ENCODE measurements at places on chromosomes 7 and 10.

GRCh38 chr10:82866424-82867020 is 991.5 kb downstream of the NRG3 start:
- no peak for DNase-seq

GRCh38 chr7:75711656-75712514 is 26.9 kb downstream of the HIP1 start:
- DNase-seq: no peak

DNA sequence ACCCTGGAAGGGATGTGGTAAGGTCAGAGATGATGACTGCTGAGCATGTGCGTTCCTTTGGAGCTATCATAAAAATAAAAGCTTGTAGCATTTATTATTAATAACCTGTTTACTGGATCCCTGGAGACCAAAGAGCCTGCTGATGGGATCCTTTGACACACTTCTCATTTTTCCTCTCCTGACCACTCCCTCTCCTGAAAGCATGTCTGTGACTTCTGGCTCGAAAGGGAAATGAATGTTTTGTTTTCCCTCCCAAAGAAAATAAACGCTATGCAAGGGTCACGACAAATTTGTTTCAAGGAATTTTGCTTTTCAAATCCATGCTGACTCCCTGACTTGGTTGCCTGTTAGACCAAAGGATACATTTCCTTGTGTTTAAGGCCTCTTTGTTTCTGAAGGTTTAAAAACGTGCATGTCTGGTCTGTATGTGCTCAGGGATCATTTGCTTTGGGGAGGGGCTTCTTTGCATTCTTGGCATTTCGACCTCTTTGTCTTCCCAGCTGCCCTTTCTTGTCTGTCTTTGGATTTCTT is 185.1 kb upstream of the AGK start:
- DNase-seq: no peak

GRCh38 chr7:105796365-105796764 is 80.0 kb downstream of the ATXN7L1 start:
- DNase-seq: no peak

- DNase-seq: no peak
Observed at GRCh38 chr10:18144928-18145327, 4.7 kb downstream of the CACNB2 start.

- DNase-seq: no peak
Observed at GRCh38 chr7:55473932-55474331, 98.4 kb downstream of the VOPP1 start.

GRCh38 chr7:75639071-75639885 is 99.5 kb downstream of the HIP1 start:
- DNase-seq: no peak

DNA sequence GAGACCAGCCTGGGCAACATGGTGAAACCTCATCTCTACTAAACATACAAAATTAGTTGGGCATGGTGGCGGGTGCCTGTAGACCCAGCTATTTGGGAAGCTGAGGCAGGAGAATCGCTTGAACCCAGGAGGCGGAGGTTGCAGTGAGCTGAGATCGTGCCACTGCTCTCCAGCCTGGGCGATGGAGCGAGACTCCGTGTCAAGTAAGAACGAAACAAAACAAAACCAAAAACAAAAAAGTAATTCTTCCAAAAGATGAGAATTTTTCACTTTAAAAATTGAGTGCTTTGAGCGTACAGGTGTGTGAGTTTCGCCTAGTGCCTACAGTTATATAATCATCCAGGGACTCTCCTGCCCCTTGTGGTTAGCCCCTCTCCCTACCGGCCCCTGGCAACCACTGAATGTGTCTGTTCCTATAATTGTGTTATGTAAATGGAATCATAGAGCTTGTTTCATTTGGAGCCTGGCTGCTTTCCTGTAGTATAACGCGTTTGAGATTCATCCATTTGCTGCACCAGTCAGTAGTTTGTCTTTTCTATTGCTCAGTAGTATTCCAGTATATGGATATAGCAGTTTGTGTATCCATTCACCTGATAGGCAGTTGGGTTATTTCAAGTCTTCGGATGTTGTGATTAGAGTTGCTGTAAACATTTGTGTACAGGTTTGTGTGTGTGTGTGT is 80.0 kb downstream of the RBM33 start:
- no peak for DNase-seq
